ENCODE measurements at places on chromosomes 4 and X.

GRCh38 chr4:37936889-37937498 is 23.2 kb upstream of the PTTG2 start:
- no peak for DNase-seq

- DNase-seq, result no peak
Measured at GRCh38 chr4:91525621-91526020, 778.1 kb upstream of the GRID2 start.

- no peak for DNase-seq
Measured at GRCh38 chrX:47484885-47485284, 1.9 kb upstream of the ZNF41 start.

- no peak for DNase-seq
Measured at GRCh38 chr4:148068065-148068911, 336.4 kb downstream of the ARHGAP10 start.

DNA sequence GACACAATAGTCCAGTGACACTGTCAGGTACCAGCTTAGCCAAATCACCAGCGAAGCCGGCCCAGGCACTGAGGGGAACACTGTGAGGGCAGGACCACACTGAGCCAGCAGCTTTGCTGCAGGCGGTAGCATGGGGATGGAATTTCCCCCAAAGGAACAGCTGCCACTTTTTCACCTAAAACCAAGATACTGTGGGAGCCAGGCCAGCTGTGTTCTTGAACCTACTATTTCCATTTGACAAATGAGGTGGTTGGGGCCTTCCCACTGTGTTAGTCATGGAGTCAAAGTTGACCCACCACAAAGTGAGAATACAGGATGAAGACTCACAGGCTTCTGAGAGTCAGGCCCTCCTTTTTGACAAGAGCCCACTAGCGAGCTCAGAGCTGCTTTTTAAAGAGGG is 70.7 kb upstream of the SH3RF1 start:
- no peak for DNase-seq

DNA sequence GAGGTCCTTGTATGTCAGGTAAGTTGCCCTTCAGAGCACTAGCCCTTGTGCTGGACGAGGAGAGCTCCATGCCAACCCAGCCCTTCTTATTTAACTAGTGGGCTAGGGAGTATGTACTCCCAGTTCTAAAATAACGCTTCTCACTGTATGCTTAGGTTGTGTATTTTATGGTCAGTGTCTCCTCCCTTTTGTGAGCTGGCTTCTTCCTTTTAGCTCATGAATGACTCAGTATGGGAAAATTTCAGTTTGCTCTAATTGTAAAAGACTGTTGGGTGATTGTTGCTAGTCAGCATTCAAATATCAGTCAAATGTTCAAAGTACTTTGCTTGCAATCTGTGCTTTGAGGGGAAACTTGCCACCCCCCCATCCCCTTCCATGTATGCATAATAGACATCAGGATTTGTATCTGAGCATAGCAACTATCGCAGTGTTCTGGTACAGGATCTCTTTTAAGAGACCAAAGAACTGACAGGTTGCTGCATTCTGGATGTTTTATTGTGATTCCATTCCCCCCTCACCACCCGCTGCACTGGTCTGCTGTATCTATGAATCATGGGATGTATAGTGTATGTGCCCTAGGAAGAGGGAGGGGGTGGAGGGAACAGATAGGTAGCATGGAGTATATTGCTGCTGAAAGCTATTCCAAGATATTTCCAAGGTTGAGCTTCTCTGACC is 34.7 kb downstream of the DLG3 start:
- DNase-seq, result peak; percentile 3

DNA sequence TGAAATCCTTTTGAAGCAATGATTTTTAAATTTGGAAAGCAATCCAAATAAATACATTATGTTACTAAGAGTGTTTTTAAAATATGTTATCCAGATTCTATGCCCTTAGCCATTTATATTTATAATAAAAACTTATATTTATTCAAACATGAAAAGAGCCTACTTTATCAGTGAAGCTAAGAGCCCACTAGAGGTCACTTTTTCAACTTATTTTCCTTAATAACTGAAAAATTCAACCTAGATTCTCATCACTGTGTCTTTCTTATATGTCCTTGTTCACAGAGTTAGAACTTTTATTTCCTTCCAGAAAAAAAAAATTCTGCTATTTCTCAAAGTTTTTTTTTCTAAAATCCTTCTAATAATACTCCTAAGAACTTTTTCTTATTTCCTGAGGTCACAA is 23.9 kb downstream of the PRDM8 start:
- no peak for DNase-seq

- DNase-seq, result no peak
Measured at GRCh38 chrX:79708581-79708980, 306.0 kb upstream of the TBX22 start.

DNA sequence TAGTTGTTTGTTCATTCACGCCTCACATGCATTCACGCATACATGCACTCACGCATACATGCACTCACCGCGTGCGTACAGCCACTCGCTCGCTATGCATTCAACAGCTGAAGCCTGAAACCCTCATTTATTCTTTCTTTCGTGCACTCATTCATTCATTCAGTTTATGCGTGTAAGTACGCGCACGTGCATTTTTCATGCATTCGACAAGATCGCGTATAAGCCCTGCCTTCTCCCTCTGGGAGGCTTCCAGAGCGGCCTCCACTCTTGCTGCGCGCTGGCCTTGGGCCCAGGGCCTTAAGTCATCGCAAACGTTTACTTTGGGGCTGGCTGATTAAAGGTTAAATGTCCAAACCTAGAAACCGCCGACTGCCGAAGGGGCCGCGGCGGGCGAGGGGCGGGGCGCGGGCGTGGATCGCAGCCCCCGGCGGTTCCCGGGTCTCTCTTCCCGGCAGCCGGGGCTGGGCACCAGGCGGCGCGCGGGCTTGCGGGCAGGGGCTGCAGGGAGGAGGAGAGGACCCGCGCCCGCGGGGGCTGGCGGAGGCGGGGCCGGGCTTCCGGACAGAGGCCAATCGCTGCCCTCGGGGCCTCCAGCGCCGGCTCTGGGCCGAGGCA is at the start of gene GYG2:
Gene GYG2, plus strand, starts transcription at position 587 of the 615 bp plus-strand sequence. CDS start 1,259 bp downstream, outside the sequence.
- no peak for DNase-seq

DNA sequence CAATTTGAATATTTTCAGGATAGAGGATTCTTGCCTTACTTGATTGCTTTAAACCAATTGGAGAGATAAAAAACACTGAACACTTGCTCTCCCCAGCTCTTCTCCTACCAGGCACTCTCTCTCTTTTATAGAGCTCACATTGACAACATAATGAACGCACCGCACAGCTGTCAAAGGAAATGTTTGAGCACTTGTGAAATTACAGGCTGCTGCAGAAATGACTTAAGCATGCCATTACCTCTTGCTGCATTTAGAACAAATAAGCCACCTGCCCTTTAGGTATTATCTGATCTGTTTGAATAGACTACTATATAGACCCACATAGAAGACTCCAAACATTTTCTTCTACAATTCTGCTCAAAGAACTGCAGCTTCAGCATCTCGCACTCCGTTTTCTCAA is 227.7 kb downstream of the C4orf33 start:
- DNase-seq, result no peak

- DNase-seq, result no peak
Measured at GRCh38 chrX:39157796-39158195, 356.5 kb downstream of the MID1IP1 start.

GRCh38 chr4:179415037-179415846 is 1973.0 kb upstream of the AGA start:
- DNase-seq, result no peak

DNA sequence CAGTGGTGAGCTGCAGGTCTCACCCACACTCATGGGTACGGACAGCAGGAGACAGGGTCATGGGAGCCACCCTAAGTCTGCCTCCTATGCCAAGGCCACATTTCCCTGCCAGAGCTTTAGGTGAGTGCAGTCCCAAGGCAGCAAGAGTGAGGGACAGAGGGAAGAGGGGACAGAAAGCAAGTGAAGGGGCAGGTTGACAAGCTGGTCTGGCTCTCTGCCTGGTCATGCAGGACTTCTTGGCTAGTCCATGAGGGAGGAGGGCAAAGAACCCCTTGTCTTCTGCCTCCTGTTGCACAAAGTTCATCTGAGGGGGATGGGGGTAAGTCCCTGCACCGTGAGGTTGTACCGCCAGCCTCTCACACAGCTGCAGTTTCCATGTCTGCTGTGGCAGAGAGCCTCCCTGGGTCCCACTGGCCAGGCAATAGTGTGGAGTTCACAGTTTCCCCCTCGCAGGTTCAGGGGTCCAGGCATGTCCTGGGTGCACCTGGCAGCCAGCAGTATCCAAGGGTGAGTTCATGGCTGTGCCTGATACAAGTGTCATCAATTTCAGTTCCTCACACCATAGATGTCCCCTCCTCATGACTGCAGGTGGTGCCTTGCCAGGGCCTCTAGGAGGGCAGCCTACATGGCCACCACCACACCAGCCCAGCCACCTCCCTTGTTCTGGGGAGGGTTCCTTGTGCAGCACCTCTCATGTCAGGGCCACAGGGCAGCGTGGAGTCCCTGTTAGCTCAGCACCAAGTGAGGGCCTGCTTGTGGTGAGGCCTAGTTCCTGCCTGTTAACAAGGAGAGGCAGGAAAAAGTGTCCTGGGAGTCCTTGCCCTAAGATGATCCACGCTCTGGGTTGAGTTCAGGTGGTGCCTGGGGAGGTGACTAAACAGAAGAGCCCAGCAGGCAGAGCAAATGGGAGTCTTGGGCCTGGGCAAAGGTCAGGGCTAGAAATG is 72.5 kb downstream of the ADRA2C start:
- no peak for DNase-seq

- no peak for DNase-seq
Measured at GRCh38 chr4:156677656-156678055, 293.9 kb downstream of the PDGFC start.

DNA sequence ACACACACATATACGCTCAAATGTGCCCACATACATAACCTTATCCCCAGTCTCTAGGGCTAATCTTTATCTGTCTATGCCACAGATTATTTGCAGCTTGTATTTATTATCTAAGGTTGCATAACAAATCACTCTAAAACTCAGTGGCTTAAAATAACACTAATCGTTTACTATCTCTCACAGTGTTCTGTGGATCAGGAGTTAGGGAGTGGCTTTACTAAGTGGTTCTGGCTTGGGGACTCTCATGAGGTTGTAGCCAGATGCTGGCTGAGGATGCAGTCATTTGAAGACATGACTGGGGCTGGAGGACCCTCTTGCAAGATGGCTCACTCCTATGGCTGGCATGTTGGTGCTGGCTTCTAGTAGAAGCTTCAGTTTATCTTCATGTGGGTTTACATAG is 68.5 kb upstream of the LNX1 start:
- DNase-seq, result no peak

- DNase-seq, result peak; percentile 81
Measured at GRCh38 chr4:36348403-36348938, 67.1 kb downstream of the DTHD1 start.

GRCh38 chr4:86549163-86549788 is 44.8 kb upstream of the PTPN13 start:
- no peak for DNase-seq

DNA sequence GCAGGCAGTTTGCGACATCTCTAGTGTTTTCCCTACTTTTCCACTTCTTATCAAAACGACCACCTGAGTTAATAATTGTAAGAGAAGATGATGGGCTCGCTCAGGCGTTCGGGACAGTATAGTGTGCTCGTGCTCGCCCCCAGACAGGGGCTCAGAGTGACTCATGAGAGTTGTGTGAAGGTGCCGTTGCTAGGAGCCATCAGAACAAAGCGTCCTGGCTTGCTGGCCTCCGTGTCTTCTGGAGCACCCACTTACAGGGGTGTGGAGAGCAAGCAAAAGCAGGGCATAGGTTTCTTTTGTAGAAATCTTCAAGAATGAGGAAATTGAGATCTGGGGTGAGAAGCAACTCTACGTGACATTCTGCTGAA is 73.0 kb upstream of the ADGRG2 start:
- DNase-seq, result no peak

- peak; percentile 93 for DNase-seq
Measured at GRCh38 chr4:26217961-26218676, 102.7 kb upstream of the RBPJ start.

DNA sequence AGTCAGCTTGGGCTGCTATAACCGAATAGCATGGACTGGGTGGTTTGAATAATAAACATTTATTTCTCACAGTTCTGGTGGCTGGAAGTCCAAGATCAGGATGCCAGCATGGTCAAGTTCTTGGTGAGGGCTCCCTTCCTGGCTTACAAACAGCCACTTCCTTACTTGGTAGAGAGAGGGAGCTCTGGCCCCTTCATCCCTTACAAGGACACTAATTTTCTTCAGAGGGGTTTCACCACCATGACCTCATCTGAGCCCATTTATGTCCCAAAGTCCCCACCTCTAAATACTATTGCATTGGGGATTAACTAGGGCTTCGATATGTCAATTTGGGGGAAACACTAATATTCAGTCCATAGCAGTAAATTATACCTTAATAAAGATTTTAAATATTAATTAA is 61.8 kb downstream of the CLNK start:
- DNase-seq, result no peak

DNA sequence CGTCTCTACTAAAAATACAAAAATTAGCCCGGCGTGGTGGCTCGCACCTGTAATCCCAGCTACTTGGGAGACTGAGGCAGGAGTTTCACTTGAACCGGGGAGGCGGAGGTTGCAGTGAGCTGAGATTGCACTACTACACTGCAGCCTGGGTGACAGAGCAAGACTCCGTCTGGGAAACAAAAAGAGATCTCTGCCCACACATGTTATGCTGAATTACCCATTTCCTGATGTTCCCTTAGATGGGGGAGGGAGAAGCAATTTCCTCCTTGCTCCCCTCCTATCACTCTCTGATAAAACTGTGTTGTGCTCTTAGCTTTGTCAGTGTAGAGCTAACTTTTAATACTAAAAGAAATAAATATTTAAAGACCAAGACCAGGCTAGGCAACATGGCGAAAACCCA is 102.5 kb downstream of the LARP7 start:
- no peak for DNase-seq

DNA sequence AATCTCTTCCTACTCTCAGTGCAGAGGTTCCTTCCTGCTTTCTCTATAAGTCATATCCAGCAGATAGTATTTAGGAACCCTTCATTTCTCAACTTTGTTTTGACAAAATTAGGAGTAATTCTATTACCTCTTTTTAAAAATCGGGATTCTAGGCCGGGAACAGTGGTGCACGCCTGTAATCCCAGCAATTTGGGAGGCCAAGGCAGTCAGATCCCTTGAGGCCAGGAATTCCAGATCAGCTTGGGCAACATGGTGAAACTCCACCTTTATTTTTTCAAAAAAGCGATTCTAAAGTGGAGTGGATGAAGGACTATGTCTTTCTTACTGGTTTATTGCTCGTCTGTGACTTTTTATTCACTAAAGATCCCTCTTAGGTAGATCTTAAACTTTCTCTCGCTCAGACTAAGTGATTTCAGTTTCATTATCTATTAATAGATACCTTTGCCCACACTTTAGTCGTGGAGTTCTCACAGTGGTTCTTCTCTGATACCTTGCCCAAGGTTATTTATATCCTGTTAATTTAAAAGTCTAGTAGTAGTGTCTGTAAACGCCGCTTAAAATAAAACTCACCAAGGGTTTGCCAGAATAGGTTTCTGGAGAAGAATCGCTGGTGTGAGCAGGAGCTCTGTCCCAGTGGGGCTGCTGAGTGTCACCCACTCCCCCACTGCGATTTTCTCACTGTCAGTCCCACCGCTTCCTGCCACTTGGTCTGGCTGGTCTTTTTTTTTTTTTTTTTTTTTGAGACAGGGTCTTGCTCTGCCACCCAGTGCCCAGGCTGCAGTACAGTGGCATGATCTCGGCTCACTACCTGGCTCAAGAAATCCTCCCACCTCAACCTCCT is 27.0 kb upstream of the TMEM131L start:
- DNase-seq, result no peak
